ENCODE measurements at places on chromosomes 4 and X.

DNA sequence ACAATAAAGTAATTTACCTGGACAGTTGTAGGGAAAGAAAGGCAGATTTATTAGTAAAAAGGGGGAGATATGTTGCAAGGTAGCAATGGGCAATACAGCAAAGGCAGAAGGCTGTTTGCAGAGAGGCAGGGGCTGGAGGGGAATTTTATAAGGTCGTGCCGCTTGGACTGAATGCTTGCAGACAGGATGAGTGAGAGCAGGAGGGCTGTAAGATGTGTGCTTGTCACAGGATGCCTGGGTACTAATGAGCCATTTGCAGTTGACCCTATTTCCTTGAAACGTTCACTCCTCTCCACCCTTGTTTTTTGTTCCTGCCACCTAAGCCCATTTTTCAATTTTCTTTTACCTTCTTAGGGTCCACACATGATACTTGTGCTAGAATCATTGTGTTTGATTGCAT, 214.7 kb downstream of the TRAM1L1 start:
- DNase-seq, result no peak

GRCh38 chr4:108080747-108081146, 88.0 kb downstream of the LEF1 start:
- DNase-seq, result no peak

DNA sequence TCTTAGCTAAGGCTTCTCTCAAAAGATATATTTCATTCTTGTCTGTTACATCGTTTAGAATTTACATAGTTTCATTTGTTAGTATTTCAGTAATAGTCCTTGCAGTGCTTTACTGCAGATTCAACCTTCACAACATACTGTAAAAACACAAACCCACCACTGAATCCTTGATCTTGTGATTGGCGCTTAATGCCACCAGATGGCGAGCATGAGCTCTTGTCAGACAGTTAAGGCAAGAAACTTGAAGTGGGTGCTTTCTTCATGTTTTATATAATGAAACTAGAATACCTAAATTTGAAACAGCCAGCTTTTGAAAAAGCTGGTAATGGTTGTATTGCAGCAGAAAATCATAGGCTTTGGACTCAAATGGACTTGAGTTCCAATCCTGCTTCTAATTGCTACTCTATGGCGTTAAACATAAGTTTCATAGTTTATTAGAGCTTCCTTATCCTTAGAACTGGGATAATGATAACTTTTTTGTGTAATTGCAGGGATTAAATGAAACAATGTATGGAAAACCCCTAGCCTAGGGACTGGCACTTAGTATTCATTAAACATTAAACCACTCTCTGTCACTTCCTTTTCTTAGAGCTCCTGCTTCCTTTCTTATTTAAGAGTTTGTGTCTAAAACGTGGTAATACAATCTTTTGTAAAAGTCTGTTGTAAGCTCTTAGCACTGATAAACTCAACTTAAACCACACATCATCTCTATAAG, 95.1 kb downstream of the USP9X start:
- DNase-seq, result peak; percentile 24

GRCh38 chr4:154623995-154624394, 11.5 kb upstream of the FGG start:
- no peak for DNase-seq

DNA sequence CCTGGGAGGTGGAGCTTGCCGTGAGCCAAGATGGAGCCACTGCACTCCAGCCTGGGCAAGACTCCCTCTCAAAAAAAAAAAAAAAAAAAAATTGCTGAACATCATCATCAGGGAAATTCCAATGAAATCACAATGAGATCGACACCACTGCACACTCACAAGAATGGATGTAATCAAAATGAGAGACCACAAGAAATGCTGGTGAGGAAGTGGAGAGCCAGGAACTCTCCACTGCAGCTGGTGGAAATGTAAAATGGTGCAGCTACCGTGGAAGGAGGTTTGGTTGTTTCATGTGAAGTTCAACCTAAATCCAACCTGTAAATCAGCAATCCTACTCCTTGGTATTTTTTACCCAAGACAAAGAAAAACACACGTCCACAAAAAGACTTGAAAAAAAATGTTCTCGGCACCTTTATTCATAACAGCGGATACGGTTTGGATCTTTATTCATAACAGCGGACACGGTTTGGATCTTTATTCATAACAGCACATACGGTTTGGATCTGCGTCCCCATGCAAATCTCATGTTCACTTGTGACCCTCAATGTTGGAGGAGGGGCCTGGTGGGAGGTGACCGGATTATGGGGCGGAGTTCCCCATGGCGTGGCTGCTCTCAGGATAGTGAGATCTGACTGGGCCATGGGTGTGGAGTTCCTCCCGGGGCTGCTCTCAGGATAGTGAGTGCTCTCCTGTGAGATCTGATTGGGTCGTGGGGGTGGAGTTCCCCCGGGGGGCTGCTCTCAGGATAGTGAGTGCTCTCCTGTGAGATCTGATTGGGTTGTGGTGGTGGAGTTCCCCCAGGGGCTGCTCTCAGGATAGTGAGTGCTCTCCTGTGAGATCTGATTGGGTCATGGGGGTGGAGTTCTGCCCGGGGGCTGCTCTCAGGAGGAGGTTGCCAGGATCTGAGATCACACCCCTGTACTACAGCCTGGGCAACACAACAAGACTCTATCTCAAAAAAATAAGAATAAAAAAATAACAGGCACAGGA, 7.7 kb downstream of the GAK start:
- DNase-seq, result no peak
